ENCODE measurements at places on chromosomes 12 and 14. TPM values are rescaled to one million over a fixed set of nuclear protein-coding genes. Genes with fewer than 3 reads are reported as not detected.

Gene TAS2R46
- polyA plus RNA-seq, result not detected

Gene SPIC
- polyA plus RNA-seq, result not detected

Gene SPATS2
- 11.5 TPM for polyA plus RNA-seq

Gene KSR2
- not detected for polyA plus RNA-seq

Gene SERPINA3
- 28.2 TPM for polyA plus RNA-seq

Gene FSCB
- polyA plus RNA-seq, result not detected
